NCI-H187 treated with DMSO at 0.1 percent for 48 hours (cell line): ENCODE measurements at places on chromosomes 5 and 9.

GRCh38 chr9:109399258-109399767, 78.5 kb upstream of the EPB41L4B start:
- DNase-seq = no peak

DNA sequence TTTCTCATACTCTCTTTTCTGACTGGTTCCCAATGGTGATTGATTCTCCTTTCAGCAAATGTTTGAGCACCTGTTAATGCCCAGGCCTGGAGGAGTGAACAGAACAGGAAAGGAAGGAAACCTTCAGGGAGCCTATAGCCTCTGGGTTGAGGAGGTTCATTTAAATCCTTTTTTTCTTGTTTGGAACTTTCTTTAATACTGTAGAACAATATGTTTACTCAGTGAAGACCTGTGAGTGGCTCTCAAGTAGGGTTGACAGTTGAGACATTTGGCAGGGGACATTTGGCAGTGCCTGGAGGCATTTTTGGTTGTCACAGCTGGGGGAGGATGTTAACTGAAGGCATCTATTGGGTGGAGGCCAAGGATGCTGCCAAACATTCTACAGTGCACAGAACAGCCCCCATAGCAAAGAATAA, 6.1 kb upstream of the FAM120AOS start:
- no peak for DNase-seq

DNA sequence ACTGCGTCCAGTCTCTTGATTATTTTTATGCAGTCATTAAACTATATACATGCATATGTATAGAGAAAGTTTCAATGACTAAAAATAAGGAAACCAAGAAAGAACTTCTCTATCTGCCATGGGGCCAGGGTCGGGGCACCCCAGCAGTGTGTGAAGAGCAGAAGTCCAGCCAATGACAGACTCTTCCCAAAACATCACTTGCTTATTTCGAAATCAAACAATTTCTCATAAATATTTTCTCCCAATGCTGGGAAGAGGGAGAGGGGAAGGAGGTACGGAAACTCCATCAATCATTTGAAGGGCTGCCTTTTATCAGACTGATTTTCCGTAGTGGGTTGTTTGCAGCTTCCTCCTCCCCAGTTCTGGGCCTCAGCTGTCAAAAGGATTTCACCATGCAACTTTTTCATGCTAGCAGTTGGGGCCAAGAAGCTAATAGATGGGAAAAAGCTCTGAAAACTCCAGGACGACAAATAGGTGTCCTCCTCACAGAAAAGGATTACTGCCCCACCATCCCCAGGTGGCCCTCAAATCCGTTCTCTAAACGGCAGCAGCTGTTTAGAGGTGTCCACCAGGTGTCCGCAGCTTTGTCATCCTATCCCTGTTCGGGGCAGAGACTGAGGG, 617 bp upstream of the FPGS start:
- DNase-seq = no peak

GRCh38 chr5:111735583-111736270, 21.3 kb downstream of the NREP start:
- DNase-seq = no peak

DNA sequence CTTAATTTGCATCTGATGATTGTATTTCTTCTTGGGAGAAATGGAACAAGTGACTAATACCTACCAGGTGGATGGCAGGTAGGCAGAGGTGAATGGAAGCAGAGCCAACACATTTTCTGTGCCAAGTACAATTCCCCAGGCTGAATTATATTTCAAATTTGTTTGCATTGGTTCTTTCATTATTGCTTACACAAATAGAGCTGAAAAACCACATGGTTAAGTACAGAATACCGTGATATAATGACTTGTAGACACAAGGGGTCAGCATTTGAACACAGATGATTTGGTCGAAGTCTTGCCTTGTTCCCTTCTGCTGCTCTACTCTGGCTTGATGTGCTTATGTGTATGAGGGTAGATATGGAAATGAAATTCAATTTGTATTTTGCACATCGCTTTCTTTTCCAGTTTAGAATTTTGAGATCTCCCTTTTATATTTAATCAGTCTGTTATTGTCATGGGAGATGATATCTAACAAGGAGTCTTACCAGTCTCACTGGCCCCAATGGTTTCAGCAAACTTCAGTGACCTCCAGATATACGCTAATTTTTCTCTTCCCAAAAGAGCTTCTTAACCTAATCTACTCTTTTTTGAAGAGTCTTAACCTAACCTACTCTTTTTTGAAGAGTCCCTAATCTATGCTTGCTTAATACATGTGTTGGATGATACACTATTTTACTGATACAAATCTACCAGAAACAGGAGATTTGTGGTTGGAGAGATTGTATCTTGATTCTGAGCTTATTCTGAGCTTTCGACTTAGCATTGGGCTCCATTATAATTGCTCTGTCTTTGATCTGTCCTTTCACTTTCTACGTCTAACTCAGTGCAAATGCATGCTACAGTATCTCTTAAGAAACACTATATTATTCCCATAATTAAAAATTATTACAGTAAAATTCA, 88.1 kb downstream of the PCSK1 start:
- DNase-seq = peak; percentile 14

- no peak for DNase-seq
Measured at GRCh38 chr5:169265888-169266287, 35.1 kb downstream of the SLIT3 start.

GRCh38 chr5:124751031-124751430, 4.6 kb upstream of the ZNF608 start:
- no peak for DNase-seq

- no peak for DNase-seq
Measured at GRCh38 chr9:129806061-129806460, 3.1 kb downstream of the TOR1B start.

DNA sequence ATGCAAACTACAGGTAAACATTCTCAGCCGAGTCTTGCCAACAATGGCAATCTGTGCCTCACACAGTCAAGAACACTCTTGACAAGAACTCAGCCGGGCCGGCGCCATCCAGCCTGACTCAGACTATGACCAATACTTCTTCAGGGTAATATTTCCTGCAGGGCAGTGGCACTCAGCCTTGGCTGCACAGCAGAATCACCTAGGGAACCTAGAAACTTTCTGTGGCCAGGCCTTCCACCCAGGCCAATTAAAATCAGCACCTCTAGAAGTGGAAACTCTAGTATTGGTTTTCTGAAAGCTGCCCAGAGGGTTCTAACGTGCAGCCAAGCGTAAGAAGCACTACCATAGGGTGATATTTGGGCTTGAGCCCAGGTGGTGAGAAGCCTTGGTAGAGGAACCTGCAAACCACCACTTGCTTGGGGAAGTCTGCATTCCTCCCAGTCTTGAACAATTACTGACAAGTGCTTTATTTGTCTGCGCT, 120.6 kb downstream of the TTLL11 start:
- DNase-seq = peak; percentile 22

DNA sequence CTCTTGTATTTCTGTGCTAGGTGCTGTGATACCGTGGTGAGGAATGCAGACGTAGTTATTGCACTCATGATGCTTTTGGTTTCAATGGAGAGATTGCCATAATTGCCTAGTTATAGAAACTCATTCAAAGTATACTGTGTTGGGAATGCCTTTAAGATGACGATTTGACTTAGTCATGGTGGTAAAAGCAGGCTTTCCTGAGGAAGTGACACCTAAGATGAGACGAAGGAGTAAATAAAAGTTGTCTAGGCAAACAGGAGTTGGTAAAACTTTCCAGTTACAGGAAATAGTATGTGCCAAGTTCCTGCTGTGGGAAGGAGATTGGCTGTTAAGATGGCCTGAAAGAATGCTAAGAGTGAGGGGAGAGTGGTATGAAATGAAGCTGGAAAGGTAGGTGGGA, 48.1 kb downstream of the FOCAD start:
- DNase-seq = no peak

- no peak for DNase-seq
Measured at GRCh38 chr5:74402553-74402952, 238.0 kb downstream of the ENC1 start.

DNA sequence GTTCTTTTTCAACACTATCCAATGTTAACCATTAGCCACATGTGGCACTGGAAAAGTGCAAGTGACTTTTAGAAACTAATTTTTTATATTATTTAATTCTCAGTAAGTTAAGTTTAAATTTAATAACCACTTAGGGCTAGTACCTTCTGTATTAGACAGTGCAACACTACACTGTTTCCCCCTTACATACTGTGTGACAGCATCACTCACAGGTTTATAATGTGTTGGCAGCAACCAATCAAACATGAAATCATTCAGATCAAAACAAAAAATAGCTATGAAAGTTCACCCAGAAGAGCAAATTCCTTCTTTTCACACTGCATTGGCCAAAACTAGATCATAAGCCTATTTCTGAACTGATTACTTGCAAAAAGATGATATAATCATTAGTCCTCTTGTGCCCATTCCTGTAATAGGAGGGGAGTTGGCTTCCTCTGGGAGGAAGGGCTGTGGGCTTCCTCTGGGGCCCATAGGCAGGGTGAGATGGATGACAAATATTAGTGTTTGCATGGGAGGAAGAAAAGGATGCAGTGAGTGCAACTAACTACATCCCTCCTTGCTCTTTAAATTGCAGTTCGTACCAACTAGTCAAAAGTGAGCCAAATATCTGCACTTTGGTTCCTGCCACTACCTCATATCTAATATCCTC, 708.1 kb upstream of the RGMB start:
- DNase-seq = no peak

DNA sequence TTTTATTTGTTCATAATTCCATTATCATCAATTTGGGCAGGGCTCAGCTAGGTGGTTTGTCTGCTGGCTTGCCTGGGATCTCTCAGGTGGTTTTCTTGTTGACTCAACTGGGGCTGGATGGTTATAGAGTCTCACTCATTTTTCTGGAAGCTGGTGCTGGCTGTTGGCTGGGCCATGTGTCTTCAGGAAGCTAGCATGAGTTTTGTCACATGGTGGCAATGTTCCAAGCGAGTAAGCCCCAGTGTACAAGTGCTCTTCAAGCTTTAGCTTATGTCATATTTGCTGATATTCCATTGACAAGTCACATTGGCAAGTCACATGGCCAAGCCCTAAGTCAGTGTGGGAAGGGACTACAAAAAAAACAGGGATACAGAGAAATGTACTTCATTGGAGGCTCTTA, 2.3 kb upstream of the RASEF start:
- DNase-seq = no peak

GRCh38 chr9:115058684-115059315, 59.2 kb downstream of the TNC start:
- DNase-seq = no peak

- DNase-seq = no peak
Measured at GRCh38 chr9:124479947-124480620, 27.1 kb downstream of the NR5A1 start.

DNA sequence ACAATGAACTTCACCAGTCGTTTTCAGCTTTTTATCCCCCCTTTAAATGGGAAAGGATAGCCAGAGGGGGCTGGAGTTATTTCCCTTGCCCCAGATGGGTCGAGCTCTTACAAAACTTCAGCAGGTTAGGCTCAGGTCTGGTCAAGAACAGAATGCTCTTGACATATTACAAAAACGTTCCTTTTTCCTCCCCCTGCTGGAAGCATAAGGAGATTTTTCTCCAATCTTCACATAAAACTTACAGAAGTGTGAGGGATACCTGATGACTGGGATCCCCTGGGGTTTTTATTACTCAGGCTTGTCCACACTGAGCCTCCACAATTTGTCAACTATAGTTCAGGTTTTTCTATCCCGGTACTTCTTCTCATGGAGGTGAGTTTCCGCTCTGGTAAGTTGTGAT, 60.8 kb downstream of the CSF2 start:
- DNase-seq = no peak

DNA sequence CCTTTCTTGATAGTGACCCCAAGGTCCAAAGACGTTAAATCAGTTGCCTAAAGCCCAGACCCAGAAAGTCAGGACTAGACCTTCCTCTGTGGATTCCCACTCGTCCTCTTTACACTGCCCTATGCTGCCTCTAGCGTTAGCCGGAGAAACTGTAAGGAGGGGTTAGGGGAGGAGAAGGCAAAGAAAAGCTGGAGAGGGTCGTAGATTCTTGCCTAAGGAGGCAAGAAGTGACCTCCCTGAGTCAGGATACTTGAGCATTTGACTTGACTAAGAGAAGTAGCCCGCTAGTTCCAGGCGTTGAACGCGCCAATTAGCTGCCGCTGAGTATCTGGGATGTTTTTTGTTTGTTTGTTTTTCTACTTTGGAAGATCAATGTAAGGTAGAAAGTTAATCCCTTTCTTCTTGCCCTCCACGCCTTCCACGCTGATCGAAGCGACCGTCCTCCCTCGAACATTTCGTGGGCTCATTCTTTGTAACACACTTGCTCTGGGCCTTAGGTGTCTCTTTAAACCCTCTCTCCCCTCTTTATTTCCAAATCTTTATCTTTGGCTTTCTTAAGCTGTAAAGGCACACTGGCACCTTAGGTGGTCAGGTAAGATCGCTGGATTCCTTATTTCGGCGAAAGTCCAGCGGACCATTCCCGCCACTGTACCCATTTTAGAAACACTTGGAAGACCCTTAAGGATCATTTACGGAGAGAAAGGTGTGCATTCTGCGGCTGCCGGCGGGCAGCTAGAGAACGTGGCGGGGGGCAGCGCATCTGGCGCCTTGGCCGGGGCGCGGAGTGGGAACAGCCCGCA, 5.1 kb upstream of the RGMB start:
- peak; percentile 44 for DNase-seq

- no peak for DNase-seq
Measured at GRCh38 chr5:124481419-124481818, 265.0 kb downstream of the ZNF608 start.

- DNase-seq = no peak
Measured at GRCh38 chr5:143076377-143076776, 306.2 kb downstream of the ARHGAP26 start.

- no peak for DNase-seq
Measured at GRCh38 chr9:135067096-135067710, 20.3 kb upstream of the OLFM1 start.

DNA sequence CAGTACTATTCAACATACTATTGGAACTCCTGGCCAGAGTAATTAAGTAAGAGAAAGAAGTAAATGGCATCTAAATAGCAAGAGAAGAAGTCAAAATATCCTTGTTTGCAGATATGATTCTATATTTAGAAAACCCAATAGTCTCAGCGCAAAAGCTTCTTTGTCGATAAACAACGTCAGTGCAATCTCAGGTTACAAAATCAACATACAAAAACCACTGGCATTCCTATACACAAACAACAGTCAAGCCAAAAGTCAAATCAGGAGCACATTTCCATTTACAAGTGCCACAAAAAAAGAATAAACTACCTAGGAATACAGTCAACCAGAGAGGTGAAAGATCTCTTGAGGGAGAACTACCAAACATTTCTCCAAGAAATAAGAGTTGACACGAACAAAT, 1901.9 kb upstream of the ACO1 start:
- DNase-seq = no peak

DNA sequence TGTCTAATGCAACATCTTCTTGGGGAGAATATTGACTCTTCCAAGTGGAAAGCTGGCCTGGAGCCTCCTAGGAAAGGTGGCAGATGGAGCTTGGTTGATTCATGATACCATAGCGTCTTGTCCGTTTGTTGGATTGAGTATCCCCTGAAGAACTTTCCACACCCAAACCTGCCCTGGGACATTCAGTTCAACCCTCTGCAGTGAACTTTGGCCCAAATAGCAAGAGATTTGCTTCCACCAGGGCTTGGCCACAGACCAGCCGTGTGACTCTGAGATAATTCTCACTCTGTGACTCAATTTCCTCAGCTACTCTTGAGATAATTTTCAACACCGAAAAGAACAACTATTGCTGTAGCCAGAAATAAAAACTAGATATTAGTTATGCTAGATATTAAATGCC, 108.0 kb upstream of the RAD23B start:
- no peak for DNase-seq
